Non-pigmented ciliary epithelial cell (primary cell): ENCODE measurements at places on chromosomes 16 and 17.

DNA sequence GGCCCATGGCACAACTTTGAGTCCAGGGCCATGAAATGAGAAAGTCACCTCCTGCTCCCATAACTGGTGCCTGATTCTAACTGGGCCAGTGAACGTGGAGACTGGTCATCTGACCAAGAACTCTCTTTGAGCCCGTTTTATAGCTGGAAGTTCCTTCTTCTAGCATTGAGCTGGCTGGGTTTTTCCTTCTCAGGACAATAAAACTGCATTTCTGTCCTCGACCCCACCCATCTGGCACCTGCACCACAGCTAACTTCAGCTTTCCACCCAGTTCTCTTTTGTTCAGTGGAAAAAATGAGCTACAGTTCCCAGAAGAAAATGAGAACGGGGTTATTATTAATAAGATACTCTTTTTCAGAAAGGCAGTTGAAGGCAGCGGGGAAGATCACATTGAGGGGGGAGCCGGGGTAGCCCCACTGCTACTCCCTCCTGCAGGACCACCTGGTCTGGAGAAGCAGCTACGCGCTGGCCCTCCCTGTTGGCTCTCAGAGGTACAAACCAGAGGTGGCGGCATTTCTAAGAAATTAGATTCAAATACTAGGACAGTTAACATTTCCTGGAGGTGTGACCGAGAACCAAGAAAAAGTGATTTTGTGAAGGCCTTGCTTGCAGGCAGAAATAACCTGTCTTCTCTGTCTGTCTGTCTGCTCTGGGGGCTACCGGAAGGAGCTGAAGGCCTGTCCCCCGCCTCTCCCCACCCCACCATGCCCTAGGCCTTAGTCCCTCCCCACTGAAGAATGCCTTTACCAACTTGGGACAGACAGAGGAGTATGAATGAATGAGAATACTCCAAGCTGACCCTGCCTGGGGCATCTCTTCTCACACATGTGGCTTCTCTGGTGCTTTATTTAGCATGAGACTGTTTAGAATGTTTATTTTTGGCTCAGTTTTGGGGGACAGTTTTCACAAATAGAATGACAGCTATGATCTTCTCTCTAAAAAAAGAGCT lies 123.9 kb downstream of the XYLT1 start:
- no peak for DNase-seq

DNA sequence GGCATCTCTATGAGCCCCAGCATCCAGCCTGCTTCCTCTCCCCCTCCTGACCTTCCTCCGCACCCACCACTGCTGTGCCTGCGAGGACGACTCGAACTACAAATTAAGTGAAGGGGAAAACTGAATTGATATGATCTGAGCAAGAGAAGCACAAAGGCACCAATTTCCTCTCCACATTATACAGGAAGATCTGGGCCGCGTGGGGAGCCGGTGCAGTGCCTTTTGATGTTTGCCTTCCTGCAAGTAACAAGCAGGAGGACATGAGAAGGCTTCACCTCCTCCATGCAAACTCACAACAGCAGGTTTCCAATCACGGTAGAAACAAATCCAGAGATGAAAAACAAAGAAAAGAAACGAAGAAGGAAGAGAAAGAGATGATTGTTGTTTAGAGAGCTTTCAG lies 57.8 kb upstream of the MMP2 start:
- DNase-seq, result no peak

GRCh38 chr16:78209951-78210661 lies 110.7 kb downstream of the WWOX start:
- DNase-seq, result no peak

DNA sequence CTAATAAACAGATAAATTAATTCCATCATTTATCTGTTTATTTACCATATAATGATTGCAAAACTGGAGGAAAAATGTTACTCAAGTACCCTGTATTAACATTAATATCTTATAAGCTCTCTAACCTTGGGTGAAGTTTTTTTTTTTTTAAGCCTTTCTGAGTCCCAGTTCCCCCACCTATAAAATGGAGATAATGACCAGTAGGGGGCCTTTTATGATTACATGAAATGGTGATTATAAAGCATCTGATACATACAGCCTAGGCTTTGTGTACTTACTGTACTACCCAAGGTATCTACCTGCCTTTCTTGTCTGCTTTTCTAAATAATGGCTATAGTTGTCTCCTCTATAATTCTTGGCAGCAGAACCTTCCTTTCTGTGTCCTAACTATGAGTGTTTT lies 22.6 kb downstream of the LRRC36 start:
- no peak for DNase-seq

DNA sequence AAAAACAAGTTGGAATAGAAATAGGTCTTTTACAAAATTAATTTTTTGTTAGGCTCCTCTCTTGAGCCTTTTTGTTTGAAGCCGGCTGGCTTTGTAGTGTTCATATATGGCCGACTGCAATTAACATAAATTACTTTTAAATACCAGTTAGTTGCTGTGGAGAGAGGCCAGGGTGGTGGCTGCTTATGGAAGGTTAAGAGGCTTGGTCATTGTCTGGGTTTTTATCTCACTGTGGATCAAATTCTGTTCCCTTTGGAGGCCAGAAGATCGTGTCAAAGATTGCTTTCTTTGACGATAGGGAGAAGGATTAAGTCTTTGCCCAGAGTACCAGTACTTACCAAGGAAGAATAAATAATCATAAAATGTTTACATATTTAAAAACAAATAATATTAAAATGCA lies 39.9 kb downstream of the MSI2 start:
- DNase-seq, result no peak

DNA sequence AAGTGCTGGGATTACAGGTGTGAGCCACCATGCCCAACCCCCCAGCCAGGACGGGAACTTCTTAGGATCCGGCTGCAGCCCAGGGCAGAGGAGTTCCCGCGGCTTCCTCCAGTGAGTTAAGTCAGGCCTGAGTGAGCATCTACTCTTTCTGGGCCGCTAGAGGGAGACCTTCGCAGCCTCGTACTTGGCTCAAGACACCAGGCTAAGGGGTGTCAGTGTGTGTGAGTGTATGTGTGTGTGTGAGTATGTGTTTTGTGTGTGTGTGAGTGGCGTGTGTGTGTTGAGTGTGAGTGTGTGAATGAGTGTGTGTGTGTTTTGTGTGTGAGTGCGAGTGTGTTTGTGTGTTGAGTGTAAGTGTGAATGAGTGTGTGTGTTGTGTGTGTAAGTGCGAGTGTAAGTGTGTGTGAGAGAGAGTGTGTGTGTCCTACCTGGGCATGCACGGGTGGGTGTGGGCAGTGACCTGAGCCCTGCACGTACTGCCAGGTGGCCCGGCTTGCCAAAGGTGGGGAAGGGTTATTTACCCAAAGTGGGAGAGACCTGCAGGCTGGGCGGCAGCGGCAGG lies 58.5 kb downstream of the TMEM235 start:
- DNase-seq, result peak; percentile 67
